ENCODE measurements at places on chromosomes 5 and 9. TPM values are rescaled to one million over a fixed set of nuclear protein-coding genes. Genes with fewer than 3 reads are reported as not detected.

BNIP1 gene
- total RNA-seq, result 13.7 TPM

SPINK6 gene
- total RNA-seq, result not detected

GRM6 gene
- total RNA-seq, result not detected

GRCh38 chr9:108245901-108246300 lies 609.9 kb downstream of the ACTL7B start:
- DNase-seq, result no peak

DNA sequence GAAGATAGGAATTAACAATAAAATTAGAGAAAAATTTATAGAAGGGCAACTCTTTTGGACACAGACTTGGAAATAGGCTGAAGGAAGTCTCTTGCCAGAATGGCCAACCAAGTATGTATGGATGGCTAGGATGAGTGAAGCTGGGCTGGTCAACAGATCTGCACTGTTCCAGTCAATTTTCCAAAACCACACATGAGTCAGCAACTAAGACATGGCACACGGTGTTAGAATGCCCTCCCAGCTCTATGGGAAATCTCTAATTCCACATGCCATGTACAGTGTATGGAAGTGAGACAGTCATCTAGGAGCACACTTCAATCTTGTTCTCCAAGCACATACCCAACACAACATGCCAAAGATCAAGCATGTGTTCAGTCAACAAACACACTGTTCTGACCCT lies 129.6 kb downstream of the GLIS3 start:
- no peak for DNase-seq

DNA sequence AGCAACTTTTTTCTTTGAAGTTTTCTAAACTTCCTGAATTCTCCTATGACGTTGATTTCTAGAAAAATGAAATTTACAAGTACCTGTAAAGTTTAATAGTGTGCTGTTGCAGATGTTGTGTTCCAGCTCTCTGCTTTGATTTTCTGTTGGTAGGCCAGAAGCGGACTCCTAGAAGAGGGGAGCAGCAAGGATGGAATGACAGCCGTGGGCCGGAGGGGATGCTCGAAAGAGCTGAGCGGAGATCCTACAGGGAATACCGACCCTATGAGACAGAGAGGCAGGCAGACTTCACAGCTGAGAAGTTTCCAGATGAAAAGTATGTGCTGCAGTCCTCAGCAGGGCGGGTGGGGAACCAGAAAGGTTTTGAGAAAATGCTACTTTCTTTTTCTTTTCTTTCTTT lies 8.3 kb downstream of the HABP4 start:
- DNase-seq, result peak; percentile 7

DNA sequence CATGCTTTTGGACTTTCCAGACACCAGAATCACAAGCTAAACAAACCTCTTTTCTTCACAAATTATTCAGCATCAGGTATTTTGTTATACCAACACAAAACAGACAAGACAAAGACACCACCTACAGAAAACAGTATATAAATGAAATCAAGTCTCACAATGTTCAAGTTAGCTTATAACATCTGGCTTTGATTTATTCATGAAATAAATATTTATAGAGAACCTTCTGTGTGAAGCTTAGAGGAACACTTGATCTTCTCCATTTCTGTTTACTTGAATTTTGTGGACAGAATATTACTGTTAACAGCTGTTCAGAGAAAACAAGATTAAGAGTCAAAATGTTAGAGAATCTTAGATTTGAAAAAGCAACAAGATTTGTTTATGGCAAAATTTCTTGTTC lies 137.4 kb upstream of the PRR16 start:
- no peak for DNase-seq

- DNase-seq, result no peak
Measured at GRCh38 chr5:90878549-90879196, 320.1 kb downstream of the ADGRV1 start.

DNA sequence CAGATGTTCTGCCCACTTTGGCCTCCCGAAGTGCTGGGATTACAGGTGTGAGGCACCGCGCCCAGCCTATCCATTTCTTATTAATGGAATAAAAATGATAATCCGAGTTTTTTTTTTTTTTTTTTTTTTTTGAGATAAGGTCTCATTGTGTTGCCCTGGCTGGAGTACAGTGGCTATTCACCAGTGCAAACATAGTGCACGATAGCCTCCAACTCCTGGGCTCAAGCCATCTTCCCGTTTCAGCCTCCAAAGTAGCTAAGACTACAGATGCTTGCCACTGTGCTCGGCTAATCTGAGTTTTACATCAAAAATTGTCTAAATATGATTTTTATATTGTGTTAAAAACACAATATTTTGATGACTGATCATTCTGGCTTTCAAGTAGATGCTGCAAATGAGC lies 6.6 kb downstream of the GPR107 start:
- no peak for DNase-seq

GRCh38 chr5:125484272-125484741 lies 737.9 kb upstream of the ZNF608 start:
- DNase-seq, result no peak

GRCh38 chr9:70043689-70044489 lies at the start of gene MAMDC2:
MAMDC2 (plus strand) TSS chr9:70043848; CDS start chr9:70044198, 350 bp downstream.
- DNase-seq, result peak; percentile 73
